ENCODE measurements at places on chromosomes 12 and 14. TPM values are rescaled to one million over a fixed set of nuclear protein-coding genes. Genes with fewer than 3 reads are reported as not detected.

DNA sequence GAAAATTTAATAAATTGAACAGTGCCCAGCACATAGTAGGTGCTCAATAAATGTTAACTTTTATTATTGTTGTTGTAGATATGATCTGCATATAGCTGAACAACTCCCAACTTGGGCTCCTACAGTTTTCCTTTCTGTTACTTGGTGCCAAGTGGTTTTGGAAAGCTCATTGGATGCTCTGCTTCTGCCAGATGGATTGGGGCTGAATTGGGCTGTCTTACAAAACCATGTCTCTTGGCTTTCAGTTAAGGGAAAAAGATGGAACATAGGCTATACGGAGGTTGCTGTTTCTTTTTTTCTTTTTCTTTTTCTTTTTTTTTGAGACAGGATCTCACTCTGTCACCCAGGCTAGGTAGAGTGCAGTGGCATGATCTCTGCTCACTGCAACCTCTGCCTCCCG is 140.7 kb upstream of the PWP1 start:
- H3K27me3 ChIP-seq, result no peaks in the 10 kb centered on the region
- DNase-seq, result no peak
- H3K36me3 ChIP-seq, result no peaks in the 10 kb centered on the region
- no peak overlapping the region for H3K4me3 ChIP-seq
- H3K4me1 ChIP-seq, result no peaks in the 10 kb centered on the region

GRCh38 chr14:88986146-88986841 is 161.8 kb downstream of the TTC8 start:
- no peak overlapping the region for H3K27ac ChIP-seq
- H3K4me1 ChIP-seq, result no peaks in the 10 kb centered on the region
- H3K27me3 ChIP-seq, result no peaks in the 10 kb centered on the region
- no peak overlapping the region for H3K4me3 ChIP-seq
- no peaks in the 10 kb centered on the region for H3K36me3 ChIP-seq

DNA sequence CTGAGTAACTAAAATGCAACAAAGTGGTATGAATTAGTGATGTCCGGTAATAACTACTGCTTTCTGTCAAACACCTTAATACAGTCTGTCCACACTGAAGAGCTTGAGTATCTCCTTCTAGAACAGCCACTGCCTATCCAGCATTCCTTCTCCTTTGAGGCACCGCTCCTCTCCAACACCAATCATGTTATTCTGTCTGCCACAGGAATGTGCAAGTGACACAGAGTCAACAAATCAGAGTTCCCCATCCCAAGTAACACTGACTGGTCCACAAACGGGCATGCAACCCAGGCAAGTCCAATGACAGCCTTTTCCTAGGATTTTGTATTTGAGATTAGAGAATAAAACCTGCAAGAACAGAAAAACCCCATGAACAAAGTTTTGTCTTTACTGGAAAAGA is 3.8 kb downstream of the GXYLT1 start:
- DNase-seq, result no peak
- no peak overlapping the region for H3K4me3 ChIP-seq
- H3K27me3 ChIP-seq, result no peaks in the 10 kb centered on the region
- H3K4me1 ChIP-seq, result peaks cover 24% of the 10 kb centered on the region

ZDHHC22 gene
- not detected for total RNA-seq

CELA1 gene
- not detected for total RNA-seq

PTPRB gene
- total RNA-seq, result 16.5 TPM
